SJSA1 (cell line): ENCODE measurements at places on chromosomes 4 and X. TPM values are rescaled to one million over a fixed set of nuclear protein-coding genes. Genes with fewer than 3 reads are reported as not detected.

GRCh38 chr4:145216535-145216934, 36.1 kb upstream of the OTUD4 start:
- DNase-seq: peak; percentile 10
- no peaks in the 10 kb centered on the region for H3K4me1 ChIP-seq
- H3K27ac ChIP-seq: no peak overlapping the region
- H3K36me3 ChIP-seq: no peaks in the 10 kb centered on the region

- no peak for DNase-seq
- H3K27ac ChIP-seq: no peak overlapping the region
- no peaks in the 10 kb centered on the region for H3K36me3 ChIP-seq
- no peaks in the 10 kb centered on the region for H3K27me3 ChIP-seq
- H3K4me1 ChIP-seq: no peaks in the 10 kb centered on the region
Observed at GRCh38 chr4:53497487-53498244, 93.6 kb downstream of the LNX1 start.

- H3K4me1 ChIP-seq: no peaks in the 10 kb centered on the region
- H3K27ac ChIP-seq: no peak overlapping the region
- H3K36me3 ChIP-seq: no peaks in the 10 kb centered on the region
- H3K27me3 ChIP-seq: peaks cover 5% of the 10 kb centered on the region; the same call in 1 of the 2 replicates
- DNase-seq: no peak
- H3K4me3 ChIP-seq: no peak overlapping the region
Observed at GRCh38 chr4:52728691-52729240, 22.5 kb downstream of the ERVMER34-1 start.

DNA sequence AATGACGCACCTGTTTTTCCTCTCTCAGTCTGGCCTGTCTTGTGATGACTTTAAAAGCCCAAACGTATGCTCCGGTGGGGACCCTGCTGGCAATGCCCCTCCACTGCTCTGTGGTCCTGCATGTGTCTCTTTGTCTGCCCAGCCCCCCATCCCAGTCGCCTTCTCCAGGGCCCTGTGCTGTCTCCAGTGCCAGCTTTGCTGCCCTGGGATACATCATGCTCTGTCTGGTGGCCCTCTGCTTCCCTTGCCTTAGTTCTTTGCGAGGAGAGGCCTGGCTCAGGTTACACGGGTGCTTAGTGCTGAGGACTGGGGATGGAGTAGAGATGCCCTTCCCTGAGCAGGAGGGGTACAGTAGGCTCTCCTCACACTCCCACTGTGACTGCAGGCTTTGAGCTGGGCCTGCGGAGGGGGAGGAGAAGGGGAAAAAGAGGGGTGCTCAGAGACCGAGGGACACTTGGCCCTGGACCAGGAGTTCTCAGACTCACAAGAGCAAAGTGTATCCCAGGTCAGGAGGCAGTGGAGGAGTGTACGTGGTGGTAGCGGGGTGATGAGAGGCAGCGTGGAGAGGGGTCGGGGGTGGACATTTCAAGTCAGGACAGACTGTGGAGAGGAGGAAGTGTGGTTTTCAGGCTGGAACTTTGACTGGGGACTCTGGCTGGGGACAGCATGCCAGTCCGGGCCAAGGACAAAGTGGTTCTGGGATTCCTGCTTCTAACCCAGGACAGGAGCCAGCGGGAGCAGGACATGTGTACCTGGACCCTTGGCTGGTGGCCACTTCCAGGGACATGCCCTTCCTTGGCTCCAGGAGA, 2.8 kb downstream of the APLN start:
- no peaks in the 10 kb centered on the region for H3K36me3 ChIP-seq
- no peak for DNase-seq
- no peak overlapping the region for H3K27ac ChIP-seq
- no peaks in the 10 kb centered on the region for H3K27me3 ChIP-seq
- H3K4me3 ChIP-seq: no peak overlapping the region

DNA sequence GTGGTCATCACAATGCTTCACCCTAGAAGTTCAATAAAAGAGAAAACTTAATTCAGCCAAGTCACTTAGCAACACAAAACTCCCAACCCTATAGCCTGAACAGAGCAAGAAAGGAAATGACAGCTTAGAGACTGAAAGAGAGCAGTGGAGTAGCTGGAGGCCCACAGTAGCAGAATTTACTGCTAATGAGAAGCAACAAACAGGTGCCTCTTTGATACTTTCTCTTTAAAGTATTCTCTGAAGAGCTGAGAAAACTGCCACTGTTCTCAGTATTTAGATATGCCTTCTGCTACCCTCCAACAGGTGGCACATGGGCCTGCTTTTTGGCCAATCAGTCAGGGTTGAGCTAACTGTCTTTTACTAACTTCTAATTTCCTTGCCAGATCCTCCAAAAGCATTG, 240.0 kb downstream of the GPC3 start:
- DNase-seq: no peak
- no peaks in the 10 kb centered on the region for H3K4me1 ChIP-seq
- H3K4me3 ChIP-seq: no peak overlapping the region
- H3K27me3 ChIP-seq: no peaks in the 10 kb centered on the region
- H3K36me3 ChIP-seq: no peaks in the 10 kb centered on the region

- H3K4me3 ChIP-seq: no peak overlapping the region
- H3K36me3 ChIP-seq: no peaks in the 10 kb centered on the region
- no peak overlapping the region for H3K27ac ChIP-seq
- DNase-seq: no peak
Observed at GRCh38 chr4:152455311-152455710, 80.6 kb downstream of the FBXW7 start.

- H3K36me3 ChIP-seq: no peaks in the 10 kb centered on the region
- H3K27ac ChIP-seq: no peak overlapping the region
- no peaks in the 10 kb centered on the region for H3K27me3 ChIP-seq
- DNase-seq: no peak
- no peak overlapping the region for H3K4me3 ChIP-seq
Observed at GRCh38 chrX:11655282-11656015, 10.3 kb downstream of the ARHGAP6 start.

- no peak overlapping the region for H3K4me3 ChIP-seq
- peaks cover 32% of the 10 kb centered on the region for H3K4me1 ChIP-seq
- no peaks in the 10 kb centered on the region for H3K27me3 ChIP-seq
- DNase-seq: no peak
Observed at GRCh38 chr4:101355246-101355645, 7.9 kb upstream of the PPP3CA start.

DNA sequence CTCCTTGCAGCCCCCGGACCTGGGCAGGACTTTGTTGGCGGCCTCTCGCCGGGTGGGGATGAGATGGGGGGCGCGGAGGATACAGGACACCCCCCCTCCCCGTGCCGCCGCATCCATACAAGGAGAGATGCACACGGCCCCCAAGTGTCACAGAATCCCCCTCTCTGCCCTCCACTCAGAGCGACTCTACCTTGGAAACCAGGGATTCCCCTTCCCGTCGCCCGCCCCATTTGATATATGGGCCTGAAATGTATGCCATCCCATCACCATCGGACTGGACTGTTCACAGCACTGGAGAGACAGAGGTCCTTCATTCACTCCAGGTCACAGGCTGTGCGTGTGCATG, 426 bp downstream of the PORCN start:
- DNase-seq: no peak
- peak overlapping the region; percentile 65 for H3K4me3 ChIP-seq
- H3K27ac ChIP-seq: no peak overlapping the region
- no peaks in the 10 kb centered on the region for H3K27me3 ChIP-seq

DNA sequence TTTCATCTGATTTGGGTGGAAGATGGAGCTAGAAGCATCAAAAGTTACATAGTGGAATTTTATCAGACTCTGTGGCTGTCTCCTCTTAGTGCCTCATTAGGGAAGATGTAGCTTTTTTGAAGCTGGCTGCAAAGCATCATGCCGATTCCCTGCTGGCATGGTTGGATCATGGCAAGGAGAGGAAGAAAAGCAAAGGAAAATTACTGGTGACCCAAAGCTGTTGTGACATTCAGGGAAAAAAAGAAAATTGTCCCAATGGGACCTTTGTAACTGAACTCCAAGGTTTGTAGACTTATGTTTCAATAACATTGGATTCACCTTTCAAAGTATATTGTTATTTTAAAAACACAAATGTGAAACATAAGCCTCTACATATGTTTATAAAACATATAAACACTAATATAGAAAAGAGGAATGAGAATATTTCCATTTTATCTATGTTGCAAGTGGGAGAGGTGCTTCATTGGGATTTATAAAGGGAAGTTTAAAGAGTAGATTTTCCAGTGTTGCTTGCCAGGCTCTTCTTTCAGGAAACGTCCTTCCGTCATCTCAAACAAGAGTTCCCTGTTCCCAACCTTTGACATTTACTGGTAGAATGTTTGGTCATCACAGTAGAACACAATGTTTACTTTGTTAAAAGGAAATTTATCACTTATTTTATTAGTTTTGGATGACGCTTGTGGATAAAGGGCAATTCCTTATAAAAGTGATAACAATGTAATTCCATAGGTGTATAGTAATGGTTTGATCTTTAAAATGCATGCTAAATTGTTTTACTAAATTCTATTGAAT, 190.1 kb upstream of the GPRIN3 start:
- no peaks in the 10 kb centered on the region for H3K36me3 ChIP-seq
- peaks cover 7% of the 10 kb centered on the region for H3K4me1 ChIP-seq
- no peaks in the 10 kb centered on the region for H3K27me3 ChIP-seq
- DNase-seq: no peak
- no peak overlapping the region for H3K27ac ChIP-seq

GRCh38 chr4:128006592-128006991, 41.4 kb downstream of the ABHD18 start:
- H3K27me3 ChIP-seq: no peaks in the 10 kb centered on the region
- H3K4me1 ChIP-seq: no peaks in the 10 kb centered on the region

GRCh38 chrX:44891642-44892041, 18.7 kb downstream of the KDM6A start:
- no peaks in the 10 kb centered on the region for H3K4me1 ChIP-seq
- no peaks in the 10 kb centered on the region for H3K27me3 ChIP-seq
- no peak overlapping the region for H3K4me3 ChIP-seq
- no peak overlapping the region for H3K27ac ChIP-seq
- no peaks in the 10 kb centered on the region for H3K36me3 ChIP-seq

DNA sequence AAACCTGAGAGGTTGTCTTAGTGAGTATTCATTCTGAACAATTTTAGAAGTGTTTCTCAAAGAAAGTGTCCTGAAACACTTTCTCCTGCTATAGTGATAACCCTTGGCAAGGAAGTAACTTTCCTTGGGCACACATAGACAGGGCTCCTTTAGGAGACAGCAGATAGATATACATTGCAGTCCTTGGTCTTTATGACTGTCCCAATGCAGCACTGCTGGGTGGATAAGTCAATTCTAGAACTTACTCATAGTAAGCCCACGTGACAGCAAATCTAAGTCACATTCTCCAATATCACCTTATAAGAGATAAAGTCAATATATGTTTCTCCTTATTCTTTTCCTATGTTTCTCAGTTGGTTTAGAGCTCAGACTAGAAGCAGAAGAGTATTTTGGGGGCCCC, 46.7 kb downstream of the GPRASP3 start:
- no peak for DNase-seq
- no peak overlapping the region for H3K4me3 ChIP-seq
- no peak overlapping the region for H3K27ac ChIP-seq
- H3K36me3 ChIP-seq: no peaks in the 10 kb centered on the region
- no peaks in the 10 kb centered on the region for H3K27me3 ChIP-seq

DNA sequence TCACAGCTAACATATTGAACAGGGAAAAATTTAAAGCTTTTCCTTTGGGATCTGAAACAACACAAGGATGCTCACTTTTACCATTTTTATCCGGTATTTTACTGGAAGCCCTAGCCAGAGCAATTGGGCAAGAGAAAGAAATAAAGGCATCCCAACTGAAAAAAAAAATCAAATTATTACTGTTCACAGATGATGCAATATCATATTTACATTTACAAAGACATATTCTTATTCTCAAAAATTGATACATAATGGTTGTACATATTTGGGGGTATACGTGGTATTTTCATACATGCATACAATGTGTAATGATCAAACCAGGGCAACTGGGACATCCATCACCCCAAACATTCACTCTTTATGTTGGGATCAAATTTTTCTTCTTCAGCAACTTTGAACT, 337.0 kb upstream of the SLC7A11 start:
- H3K36me3 ChIP-seq: no peaks in the 10 kb centered on the region
- DNase-seq: no peak
- no peak overlapping the region for H3K4me3 ChIP-seq
- H3K4me1 ChIP-seq: no peaks in the 10 kb centered on the region

- H3K27me3 ChIP-seq: no peaks in the 10 kb centered on the region
- DNase-seq: no peak
- peaks cover 6% of the 10 kb centered on the region for H3K4me1 ChIP-seq
- H3K36me3 ChIP-seq: no peaks in the 10 kb centered on the region; the same call in 1 of the 2 replicates
- H3K4me3 ChIP-seq: no peak overlapping the region
Observed at GRCh38 chr4:144687466-144687865, 41.5 kb downstream of the HHIP start.

The TEX11 gene
- 30.2 and 41.4 TPM in 2 replicates for total RNA-seq

The NSDHL gene
- total RNA-seq: 6.8 and 12.7 TPM in 2 replicates

The FAM53A gene
- total RNA-seq: 0.39 TPM in 1 of 2 replicates, not detected in the other

The HERC3 gene
- 6.1 and 10.2 TPM in 2 replicates for total RNA-seq

The XAGE2 gene
- total RNA-seq: 0.39 and 2.7 TPM in 2 replicates

The XAGE1A gene
- not detected in 2 replicates for total RNA-seq

The RIPPLY1 gene
- total RNA-seq: not detected in 2 replicates
